Activated CD4-positive, CD25-positive, alpha-beta regulatory T cell treated with anti-CD3 and anti-CD28 coated beads, Interleukin-2, amount 50 U/mL, for 72 hours (primary cell): ENCODE measurements at places on chromosomes 12 and 14.

DNA sequence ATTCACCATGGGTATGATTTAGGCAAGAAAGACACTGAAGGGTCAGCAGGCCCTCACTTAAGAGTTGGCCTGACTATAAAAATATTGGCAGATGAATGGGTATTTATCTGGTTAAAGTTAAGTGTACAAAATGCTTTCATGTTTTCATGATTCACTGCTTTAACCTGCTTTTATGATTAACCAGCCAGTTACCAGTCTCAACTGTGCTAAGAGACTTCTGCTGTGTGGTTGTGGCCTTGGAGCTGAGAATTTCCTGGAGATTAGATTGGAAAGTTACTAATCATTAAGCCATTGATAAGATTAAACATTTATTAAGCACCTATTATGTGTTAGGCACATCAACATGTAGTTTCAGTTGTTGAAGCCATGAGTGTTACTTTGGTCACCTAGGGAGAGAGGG, 68.9 kb downstream of the RASSF8 start:
- DNase-seq, result no peak

- DNase-seq, result no peak
Measured at GRCh38 chr14:33350366-33350990, 411.8 kb downstream of the NPAS3 start.

- DNase-seq, result no peak
Measured at GRCh38 chr14:92173668-92174067, 51.9 kb downstream of the CPSF2 start.

- DNase-seq, result no peak
Measured at GRCh38 chr14:77116172-77116817, 18.2 kb downstream of the CIPC start.

GRCh38 chr12:82529101-82529500, 157.6 kb upstream of the TMTC2 start:
- no peak for DNase-seq

- no peak for DNase-seq
Measured at GRCh38 chr12:7155471-7156034, 25.4 kb downstream of the CLSTN3 start.

DNA sequence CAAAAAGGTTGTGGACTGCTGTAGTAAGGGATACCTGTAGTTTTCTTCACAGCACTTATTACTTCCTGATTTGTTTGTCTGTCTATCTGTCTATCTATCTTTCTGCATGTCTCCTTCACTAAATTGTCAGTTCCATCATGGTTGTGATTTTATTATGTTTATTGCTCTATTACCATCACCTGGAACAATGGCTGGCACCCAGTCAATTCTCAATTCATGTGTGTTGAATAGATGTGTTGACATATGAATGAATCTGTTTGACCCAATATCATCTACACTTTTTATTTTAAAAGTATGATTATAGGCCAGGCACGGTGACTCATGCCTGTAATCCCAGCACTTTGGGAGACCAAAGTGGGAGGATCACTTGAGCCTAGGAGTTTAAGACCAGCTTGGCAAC, 224.4 kb downstream of the NUBPL start:
- no peak for DNase-seq

- no peak for DNase-seq
Measured at GRCh38 chr12:62834971-62835547, 99.9 kb downstream of the PPM1H start.

GRCh38 chr12:112352921-112353320, 29.3 kb downstream of the HECTD4 start:
- no peak for DNase-seq

GRCh38 chr12:95257541-95257940, 39.9 kb downstream of the VEZT start:
- DNase-seq, result no peak

GRCh38 chr12:119157528-119157927, 21.2 kb upstream of the HSPB8 start:
- DNase-seq, result no peak

- DNase-seq, result no peak
Measured at GRCh38 chr12:27549801-27550652, 26.0 kb downstream of the PPFIBP1 start.

- no peak for DNase-seq
Measured at GRCh38 chr12:132190012-132190755, 45.9 kb downstream of the NOC4L start.

GRCh38 chr14:94550041-94550440, 11.2 kb upstream of the SERPINA4 start:
- no peak for DNase-seq

- no peak for DNase-seq
Measured at GRCh38 chr14:82244791-82245190, 711.1 kb upstream of the SEL1L start.

DNA sequence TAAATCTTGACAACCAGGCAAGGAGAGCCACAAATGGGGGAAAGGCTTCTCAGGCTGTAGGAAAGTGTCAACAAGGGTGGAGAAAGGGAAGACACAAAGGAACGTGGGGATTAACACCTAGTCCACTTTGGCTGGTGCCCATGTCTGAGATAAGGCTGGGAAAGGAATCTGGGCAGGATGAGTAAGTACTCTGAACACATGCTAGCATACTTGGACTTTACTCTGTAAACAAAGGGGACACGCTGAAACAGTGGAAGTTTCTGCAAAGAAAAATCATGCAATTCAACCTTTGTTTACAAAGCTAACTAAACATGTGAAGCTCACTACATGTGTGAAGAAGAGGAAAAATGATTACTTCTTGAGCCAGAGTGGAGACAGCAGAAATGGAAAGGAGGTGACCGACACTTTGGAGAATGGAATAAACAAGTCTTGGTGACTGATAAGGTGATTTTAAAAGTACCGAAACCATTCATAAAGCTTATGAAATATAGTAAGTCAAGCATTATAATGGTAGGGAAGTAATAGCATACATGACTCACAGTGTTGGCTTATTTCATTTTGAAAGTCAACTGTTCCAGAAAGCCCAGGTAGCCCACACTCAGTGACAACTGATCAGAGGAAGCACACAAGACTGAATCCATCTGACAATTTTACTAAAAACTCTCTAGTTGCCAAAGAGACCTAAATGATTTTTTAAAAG, 13.2 kb downstream of the CPNE8 start:
- no peak for DNase-seq

DNA sequence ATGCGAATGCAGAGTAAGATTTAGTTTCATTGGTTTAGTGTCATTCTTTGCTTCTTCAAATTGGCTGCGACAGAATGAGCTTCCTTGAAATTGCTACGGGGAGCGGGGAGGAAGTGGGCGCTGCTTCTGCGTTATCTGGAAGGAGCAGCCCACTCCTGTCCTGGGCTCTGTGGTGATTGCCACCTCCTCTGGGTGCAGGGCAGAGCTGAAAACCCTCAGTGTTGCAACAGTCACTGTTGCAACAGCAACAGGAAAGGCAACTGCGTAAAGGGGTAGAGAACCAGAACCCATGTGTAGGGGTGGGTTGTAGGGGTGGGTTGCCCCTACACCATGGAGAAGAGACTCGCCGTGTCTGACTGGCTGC, 57.7 kb downstream of the MAX start:
- DNase-seq, result no peak

DNA sequence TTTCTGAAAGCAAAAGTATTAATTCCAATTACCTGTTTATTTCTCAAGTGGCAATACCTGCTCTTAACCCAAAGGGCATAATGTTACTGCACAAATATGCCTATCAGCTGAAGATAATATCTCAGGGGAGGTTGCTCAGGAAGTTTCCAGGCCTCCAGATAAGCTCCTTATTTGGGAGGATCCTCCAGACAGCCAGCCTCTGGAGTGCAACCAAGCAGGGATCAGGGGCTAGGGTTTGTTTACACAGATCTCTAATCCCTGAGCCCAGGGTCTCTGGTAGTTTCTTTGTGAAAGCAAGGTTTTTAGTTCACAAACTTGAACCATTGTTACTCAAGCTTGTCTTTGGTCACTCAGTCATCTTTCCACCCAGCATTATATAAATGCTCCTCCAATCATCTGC, 124.4 kb downstream of the SLC38A4 start:
- no peak for DNase-seq

- no peak for DNase-seq
Measured at GRCh38 chr12:53805791-53806190, 54.0 kb upstream of the CISTR start.

DNA sequence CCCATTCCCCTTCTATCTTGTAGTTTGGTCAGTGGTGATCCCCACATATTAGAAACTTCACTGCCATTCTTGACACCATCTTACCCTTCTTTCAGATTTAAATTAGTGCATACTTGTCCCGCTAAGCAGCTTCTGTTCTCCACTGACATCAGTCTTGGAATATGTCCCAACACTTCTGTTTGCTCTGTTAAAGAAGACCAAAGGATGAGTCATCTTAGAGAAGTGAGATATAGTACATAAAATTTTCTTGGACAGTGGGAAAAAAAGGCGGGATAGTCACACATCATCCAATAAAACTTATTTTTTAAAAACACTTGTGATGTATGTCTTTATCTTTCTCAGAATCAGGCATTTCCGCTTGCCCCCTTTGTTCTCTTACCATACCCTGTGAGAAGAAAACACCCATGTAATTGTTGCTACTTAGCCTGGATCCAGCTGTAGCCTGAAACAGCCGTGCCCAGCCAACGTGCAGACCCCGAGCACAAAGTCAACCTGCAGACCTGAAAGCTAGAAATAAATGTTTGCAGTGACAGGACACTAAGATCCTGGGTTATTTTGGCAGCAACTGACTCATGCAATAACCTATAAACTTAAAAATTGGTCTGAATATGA, 100.1 kb upstream of the PDE3A start:
- no peak for DNase-seq

GRCh38 chr12:76032043-76032981, 736 bp upstream of the PHLDA1 start:
- DNase-seq, result no peak

GRCh38 chr14:30125322-30125979, 197.8 kb upstream of the PRKD1 start:
- DNase-seq, result no peak

DNA sequence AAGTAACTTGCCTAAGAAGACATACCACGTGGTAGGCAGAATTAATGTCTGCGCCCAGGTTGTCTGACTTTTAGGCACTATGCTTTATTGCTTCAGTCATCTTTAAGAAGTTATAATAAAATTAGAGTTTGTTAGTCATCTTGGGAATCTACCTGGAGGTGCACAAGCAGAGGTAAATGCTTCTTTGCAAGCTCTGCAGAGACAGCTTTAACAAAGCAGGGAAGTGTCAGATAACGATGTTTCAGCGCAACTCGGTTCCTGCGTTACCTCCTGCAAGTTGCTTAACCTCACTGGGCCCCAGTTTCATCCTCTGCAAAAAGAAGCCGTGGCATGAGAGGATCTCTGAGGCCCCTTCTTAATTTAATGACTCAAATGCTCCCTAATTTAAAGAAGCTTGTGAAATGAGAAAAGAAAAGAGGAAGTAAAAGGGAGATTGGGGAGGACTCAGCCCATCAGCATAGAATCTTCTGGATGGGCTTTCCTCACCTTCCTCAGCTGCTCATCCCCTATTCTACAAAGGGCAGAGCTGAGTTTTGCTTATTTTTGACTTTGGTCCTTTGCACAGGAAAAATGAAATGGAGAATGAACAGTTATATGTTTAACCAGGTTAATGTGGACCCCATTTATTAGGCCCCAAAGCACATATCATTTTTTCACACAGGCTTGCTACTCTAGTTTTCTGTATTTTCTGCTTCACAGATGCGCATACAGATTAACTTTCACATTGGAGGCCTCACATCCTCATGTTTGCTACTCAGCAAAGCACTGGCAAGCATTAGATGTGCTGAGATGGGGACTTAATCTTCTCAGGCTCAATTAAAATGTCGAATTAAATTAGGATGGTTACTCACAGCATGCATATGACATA, 5.1 kb downstream of the ARHGDIB start:
- DNase-seq, result no peak

DNA sequence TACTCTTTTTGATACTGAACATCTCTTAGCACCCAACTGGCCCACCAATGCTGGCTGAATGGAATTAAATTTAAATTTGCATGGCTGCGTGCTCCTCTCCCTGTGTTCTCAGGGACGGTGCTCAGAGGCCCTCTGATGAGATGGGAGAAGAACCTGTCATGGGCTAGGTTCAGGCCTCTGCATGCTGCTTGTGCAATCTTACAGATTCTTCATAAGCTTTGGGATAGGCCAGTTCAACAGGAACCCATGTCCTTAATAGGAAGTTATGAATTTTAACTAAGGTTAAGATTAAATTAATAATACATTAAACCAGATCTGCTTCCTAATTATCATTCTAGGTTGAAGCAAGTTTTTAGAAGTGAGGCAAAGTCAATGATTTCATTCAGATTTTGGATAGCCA, 119.7 kb upstream of the LRIG3 start:
- DNase-seq, result no peak

DNA sequence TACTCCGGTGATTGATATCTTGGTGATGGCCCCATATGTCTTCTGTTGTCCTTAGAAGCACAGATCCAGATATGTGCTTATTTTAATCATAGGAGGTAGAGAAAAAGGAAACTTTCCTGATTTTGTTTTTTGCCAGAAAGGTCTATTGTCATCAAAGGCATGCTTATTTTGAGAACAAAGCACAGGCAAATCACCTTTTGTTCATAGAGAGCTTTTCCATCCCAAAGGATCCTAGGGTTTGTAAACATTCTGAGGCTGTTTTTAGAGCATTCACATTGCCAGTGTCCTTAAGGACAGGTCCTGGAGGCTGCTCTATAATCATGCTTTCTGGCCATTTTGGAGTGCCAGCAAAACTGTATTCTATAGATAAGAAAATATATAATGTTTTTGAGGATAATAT, 148.5 kb upstream of the SEL1L start:
- DNase-seq, result no peak

DNA sequence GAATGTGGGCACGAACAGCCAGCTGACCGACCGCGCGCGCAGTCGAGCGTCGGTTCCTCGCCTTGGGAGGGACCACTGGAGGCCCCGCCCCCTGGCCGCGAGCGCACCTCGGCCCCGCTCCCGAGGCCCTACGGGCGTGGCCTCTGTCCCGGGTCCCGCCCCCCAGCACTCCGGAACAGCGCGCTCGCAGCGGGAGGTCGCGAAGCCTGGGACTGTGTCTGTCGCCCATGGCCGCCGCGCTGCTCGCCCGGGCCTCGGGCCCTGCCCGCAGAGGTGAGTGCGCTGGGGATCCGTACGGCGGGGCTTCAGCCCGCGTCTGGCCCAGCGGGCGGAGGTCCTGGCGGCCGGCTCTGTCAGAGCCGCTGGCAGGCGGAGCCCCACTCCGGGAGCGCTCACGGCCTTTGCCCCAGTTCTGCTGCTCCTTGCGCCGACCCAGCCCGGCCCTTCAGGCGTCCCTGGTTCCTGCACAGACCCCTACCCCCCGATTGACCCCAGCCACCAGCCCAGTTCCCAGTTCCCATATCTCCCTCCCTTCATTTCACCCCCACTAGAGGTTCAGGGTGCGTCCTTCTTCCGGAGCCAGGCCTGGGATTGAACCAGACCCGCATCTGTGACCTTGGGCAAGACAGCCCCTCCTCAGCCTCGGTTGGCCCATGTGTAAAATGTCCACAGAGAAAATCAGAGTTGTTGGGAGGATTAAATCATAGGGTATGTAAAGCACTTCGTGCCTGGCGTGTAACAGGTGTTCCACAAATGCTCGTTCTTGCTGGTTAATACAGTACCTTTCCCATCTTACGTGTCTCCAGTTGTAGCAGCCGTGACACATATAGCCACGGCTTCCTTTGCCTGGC, at the start of gene ACADS:
Gene ACADS (plus strand): TSS at position 168 of the 851 bp plus-strand sequence. CDS start 60 bp downstream, at position 228.
- peak; percentile 95 for DNase-seq

GRCh38 chr14:26531894-26532293, 65.9 kb downstream of the NOVA1 start:
- no peak for DNase-seq
